ENCODE measurements at places on chromosomes 1 and 21. TPM values are rescaled to one million over a fixed set of nuclear protein-coding genes. Genes with fewer than 3 reads are reported as not detected.

The A3GALT2 gene
- total RNA-seq = not detected

The RNU1-2 gene
- total RNA-seq = 40,842 TPM

The LPAR3 gene
- total RNA-seq = 0.27 TPM

The TAS1R1 gene
- not detected for total RNA-seq

Measured in cerebellum (tissue), 4 donors.